ENCODE measurements at places on chromosomes 13 and 19.
A peak's percentile ranks its signal among the peaks of the same experiment; 100 is the strongest.

GRCh38 chr19:35349614-35350521 is 2.2 kb downstream of the FFAR1 start:
- DNase-seq = no peak

GRCh38 chr13:90121784-90122183 is 1225.7 kb upstream of the MIR17HG start:
- no peak for DNase-seq

DNA sequence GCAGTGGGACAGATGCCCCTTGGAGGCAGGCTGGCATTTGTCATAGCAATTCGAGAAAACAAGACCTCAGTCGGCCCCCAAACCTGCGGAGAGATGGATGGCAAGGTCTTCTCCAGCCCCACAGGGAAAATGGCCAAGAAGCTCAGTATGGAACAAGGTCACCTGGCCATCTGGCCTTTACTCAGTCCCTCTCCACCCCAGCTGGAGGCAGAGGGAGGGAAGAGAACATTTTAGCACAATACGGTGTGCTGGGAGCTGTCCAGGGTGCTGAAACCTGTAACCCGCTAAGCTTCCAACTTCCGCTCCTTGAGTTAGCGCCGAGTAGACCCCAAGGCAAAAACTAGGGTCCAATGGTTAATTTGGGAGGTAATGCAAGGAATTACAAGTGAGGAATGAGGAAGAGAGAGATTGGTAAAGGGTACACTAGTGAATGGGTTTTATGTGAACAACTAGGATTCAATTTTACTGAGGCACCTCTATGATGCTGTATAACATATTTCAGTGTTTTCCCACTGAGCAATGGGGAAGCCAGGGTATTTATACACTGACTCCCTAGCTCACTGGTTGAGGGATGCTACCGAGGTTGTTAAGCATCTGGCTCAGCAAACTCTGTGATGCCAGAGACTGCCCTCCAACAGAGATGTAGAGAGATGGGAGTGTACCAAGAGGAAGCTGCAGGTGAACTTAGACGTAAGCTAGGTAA is 64.3 kb downstream of the CACNA1A start:
- DNase-seq = peak; percentile 52

- peak; percentile 0 for DNase-seq
These were observed 324.0 kb downstream of the GPC5 start for GRCh38 chr13:91722267-91722884.

GRCh38 chr13:23598369-23598768 is 28.2 kb downstream of the TNFRSF19 start:
- no peak for DNase-seq

Data from MV-4-11 (cell line).